ENCODE measurements at places on chromosomes 5 and 9. TPM values are rescaled to one million over a fixed set of nuclear protein-coding genes. Genes with fewer than 3 reads are reported as not detected.

GRCh38 chr5:44538797-44539601 is 149.8 kb upstream of the FGF10 start:
- H3K36me3 ChIP-seq = no peaks in the 10 kb centered on the region
- H3K27ac ChIP-seq = no peak overlapping the region
- H3K27me3 ChIP-seq = no peaks in the 10 kb centered on the region
- no peak for DNase-seq
- no peaks in the 10 kb centered on the region for H3K4me1 ChIP-seq

DNA sequence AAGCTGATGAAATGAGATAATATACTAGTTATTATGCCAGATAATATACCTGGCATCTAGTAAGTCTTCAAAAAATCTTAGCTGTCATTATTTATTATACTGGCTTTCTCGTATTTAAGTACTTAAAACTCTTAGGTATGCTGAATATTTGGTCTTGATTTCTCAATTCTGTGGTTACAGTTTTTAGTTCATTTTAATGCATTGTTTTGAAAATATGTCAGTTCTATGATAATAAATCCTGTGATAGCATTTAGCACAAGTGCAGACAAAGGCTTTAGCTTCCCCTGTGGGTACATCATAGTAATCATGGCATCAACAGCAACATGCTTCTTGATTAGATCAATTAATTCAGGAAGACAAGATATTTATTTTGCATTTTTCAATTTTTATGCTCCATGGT is 133.0 kb downstream of the SMC2 start:
- DNase-seq = peak; percentile 0
- H3K27me3 ChIP-seq = no peaks in the 10 kb centered on the region
- H3K4me1 ChIP-seq = no peaks in the 10 kb centered on the region
- H3K27ac ChIP-seq = no peak overlapping the region

- peak overlapping the region; percentile 56 for H3K4me3 ChIP-seq
- H3K27me3 ChIP-seq = no peaks in the 10 kb centered on the region
- DNase-seq = no peak
- H3K27ac ChIP-seq = peak overlapping the region; percentile 30
- peaks cover 6% of the 10 kb centered on the region for H3K4me1 ChIP-seq
- peaks cover 9% of the 10 kb centered on the region for H3K36me3 ChIP-seq
Observed at GRCh38 chr9:136117291-136117915, 1.3 kb downstream of the TMEM250 start.

DNA sequence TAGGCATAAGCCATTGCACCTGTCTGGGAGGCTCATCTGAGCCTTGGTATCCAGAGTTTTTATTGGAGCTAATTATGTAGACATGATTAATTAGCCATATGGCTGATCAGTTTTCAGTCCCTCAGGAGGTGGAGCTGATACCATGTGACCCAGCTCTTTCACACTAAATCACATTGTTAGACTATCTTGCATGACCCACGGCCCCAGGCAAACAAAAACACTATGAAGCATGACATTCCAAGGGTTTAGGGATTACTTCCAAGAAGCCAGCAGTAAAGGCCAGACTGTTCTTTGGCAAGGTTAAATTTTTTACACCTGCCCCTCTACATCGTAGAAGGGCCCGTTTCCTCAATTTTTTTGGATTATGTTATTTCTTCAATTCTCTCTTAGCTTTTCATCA is 5.0 kb upstream of the C5orf24 start:
- H3K36me3 ChIP-seq = no peaks in the 10 kb centered on the region
- H3K27ac ChIP-seq = no peak overlapping the region
- no peak for DNase-seq
- H3K4me1 ChIP-seq = peaks cover 10% of the 10 kb centered on the region
- no peaks in the 10 kb centered on the region for H3K27me3 ChIP-seq

DNA sequence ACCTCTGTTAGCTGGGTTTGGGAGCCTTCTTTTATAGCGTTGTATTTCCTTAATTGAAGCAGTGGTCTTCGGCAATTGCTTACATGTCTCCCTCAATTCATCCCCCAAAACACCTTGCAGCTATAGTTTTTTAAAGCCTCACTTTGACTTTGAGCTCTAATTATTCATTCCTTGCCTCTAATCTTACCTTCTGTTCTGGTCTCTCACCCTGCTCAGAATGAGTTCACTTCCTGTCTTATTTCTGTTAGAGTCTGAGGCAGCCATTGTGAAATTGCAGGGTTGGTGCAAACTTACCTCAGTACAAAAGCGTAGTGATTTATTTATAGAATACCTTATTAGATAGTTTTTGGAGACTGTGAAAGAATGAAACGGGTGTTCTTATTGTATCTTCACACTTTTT is 35.0 kb downstream of the AOPEP start:
- no peaks in the 10 kb centered on the region for H3K4me1 ChIP-seq
- no peak overlapping the region for H3K4me3 ChIP-seq
- no peak overlapping the region for H3K27ac ChIP-seq
- no peak for DNase-seq

DNA sequence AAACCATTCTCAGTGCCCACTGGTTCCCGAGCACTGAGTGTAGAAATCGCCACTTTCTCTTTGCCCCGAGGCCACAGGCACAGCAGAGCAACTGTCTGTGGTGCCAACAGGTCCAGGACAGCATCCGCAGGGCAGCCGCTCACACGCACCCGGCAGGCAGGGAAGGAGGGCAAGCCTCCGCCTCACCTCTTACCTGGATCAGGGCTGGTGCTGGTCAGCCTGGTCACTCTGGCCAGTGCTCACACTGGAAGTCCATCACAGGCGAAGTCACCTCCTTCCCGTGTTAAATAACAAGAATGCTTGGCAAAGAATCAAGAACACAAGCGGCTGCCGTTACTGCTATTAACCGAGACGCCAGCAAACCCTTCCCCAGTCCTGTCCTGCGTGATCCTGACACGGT is 13.7 kb downstream of the DIPK1B start:
- no peak for DNase-seq
- H3K4me1 ChIP-seq = peaks cover 16% of the 10 kb centered on the region
- no peaks in the 10 kb centered on the region for H3K27me3 ChIP-seq
- H3K27ac ChIP-seq = no peak overlapping the region
- peaks cover 26% of the 10 kb centered on the region for H3K36me3 ChIP-seq

Gene SLC6A3
- not detected for total RNA-seq

GRCh38 chr9:99349870-99350269 is 127.8 kb downstream of the SEC61B start:
- DNase-seq = no peak
- no peaks in the 10 kb centered on the region for H3K36me3 ChIP-seq
- no peaks in the 10 kb centered on the region for H3K27me3 ChIP-seq
- H3K27ac ChIP-seq = no peak overlapping the region
- peaks cover 14% of the 10 kb centered on the region for H3K4me1 ChIP-seq
- H3K4me3 ChIP-seq = no peak overlapping the region

DNA sequence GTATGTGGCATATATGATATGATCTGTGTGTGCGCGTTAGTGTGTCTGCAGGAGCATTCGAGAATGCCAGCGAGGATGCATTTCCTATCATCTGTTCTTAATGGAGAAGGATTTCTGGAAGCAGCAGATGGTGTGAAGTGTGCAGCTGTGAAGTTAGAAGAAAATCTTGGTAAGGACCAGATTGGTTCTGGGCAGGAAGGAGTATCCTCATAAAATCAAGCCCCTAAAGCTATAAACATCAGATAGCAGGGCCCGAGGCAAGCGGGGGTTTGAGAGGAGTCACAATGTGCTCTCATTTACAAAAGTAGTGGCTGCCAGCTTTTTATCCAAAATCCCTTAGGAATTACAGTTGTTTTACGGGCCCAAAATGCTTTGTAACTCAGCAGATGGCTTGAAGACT is 40.0 kb downstream of the DAPK1 start:
- no peaks in the 10 kb centered on the region for H3K36me3 ChIP-seq
- no peaks in the 10 kb centered on the region for H3K4me1 ChIP-seq
- H3K4me3 ChIP-seq = no peak overlapping the region
- DNase-seq = no peak

Gene UGT3A1
- total RNA-seq = not detected

DNA sequence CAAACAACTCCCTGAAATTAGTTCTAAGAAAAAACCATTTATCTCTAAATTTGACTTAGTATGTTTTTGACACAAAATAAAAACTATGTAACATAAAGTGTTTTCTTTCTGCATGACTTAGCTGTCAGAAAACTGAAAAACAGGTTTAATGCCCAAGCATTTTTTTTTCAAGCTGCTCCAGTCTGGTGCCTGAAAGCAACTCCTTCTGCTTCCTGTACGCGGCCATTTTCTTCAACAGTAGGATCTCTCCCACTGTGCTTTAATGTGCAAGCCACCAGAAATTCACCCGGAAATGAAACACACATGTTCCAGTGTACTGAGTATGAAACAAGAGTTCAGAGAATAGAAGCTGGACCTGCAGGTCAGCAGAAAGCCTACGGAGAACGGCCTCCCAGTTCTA is 161.2 kb downstream of the MED27 start:
- H3K4me1 ChIP-seq = no peaks in the 10 kb centered on the region
- no peaks in the 10 kb centered on the region for H3K36me3 ChIP-seq
- no peak for DNase-seq
- no peaks in the 10 kb centered on the region for H3K27me3 ChIP-seq
- no peak overlapping the region for H3K4me3 ChIP-seq
- H3K27ac ChIP-seq = no peak overlapping the region

Gene ZCCHC9
- 34.9 TPM for total RNA-seq

DNA sequence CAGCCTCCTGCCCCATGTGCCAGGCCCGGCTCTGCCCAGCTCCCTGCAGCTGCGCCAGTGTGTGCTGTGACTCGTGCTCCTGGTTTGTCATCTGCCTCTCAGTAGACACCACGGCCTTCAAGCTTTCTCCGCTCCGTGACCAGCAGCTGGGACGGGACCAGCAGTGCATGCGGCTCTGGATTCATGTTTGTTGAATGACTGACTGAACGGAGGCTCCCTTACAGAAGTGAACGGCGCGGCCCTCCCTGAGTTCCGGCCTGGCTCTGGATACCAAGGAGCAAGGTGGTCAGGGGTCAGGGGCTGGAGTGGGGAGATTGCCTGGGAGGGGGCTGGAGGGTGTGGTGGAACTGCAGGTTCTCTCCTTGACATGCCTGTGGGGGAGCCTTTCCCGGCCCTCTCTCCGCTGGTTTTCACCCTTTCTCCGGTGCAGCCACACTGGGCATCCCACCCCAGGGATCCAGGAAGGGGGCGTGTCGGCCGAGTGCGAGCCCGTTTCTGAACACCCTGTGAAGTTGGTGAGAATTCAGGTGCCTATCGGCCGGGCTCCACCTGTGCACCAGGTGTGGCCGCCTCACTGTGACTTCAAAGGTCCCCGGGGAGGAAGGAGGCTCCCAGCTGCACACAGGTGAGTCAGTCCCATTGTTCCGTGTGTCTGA is 11.1 kb upstream of the CEP72 start:
- H3K36me3 ChIP-seq = no peaks in the 10 kb centered on the region
- H3K4me1 ChIP-seq = no peaks in the 10 kb centered on the region
- H3K27ac ChIP-seq = no peak overlapping the region
- H3K27me3 ChIP-seq = peaks cover 33% of the 10 kb centered on the region

Gene GZMA
- total RNA-seq = not detected

GRCh38 chr9:122059955-122060324 is 33.2 kb downstream of the TTLL11 start:
- H3K4me3 ChIP-seq = no peak overlapping the region
- no peaks in the 10 kb centered on the region for H3K4me1 ChIP-seq
- DNase-seq = no peak
- no peaks in the 10 kb centered on the region for H3K27me3 ChIP-seq

Data from fibroblast of lung (primary cell).